ENCODE measurements at places on chromosomes 11 and 22. TPM values are rescaled to one million over a fixed set of nuclear protein-coding genes. Genes with fewer than 3 reads are reported as not detected.

- peaks cover 18% of the 10 kb centered on the region for H3K4me1 ChIP-seq
- H3K4me3 ChIP-seq = no peak overlapping the region
- no peak for DNase-seq
- no peaks in the 10 kb centered on the region for H3K36me3 ChIP-seq
Measured at GRCh38 chr11:125335106-125335505, 161.0 kb downstream of the FEZ1 start.

DNA sequence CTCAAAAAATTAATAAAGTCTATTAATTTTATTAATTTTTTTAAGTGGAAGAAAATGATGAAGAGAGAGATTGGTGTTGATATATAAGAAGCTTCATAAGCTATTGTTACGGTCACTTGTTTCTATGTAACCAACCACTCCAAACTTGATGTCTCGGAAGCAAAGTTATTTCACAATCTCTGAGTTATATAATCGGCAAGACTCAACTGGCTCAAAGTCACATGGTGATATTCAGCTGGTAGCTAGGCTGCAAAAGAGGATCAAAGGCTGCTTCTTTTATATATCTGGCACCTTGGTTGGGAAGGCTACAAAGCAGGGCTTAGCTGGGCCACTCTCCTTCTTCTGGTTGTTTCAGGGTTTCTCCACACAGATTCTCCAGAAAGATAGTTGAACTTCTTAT lies 245.1 kb upstream of the ARHGAP42 start:
- H3K27ac ChIP-seq = no peak overlapping the region
- H3K4me1 ChIP-seq = no peaks in the 10 kb centered on the region
- H3K27me3 ChIP-seq = no peaks in the 10 kb centered on the region
- no peak for DNase-seq
- H3K36me3 ChIP-seq = no peaks in the 10 kb centered on the region

DNA sequence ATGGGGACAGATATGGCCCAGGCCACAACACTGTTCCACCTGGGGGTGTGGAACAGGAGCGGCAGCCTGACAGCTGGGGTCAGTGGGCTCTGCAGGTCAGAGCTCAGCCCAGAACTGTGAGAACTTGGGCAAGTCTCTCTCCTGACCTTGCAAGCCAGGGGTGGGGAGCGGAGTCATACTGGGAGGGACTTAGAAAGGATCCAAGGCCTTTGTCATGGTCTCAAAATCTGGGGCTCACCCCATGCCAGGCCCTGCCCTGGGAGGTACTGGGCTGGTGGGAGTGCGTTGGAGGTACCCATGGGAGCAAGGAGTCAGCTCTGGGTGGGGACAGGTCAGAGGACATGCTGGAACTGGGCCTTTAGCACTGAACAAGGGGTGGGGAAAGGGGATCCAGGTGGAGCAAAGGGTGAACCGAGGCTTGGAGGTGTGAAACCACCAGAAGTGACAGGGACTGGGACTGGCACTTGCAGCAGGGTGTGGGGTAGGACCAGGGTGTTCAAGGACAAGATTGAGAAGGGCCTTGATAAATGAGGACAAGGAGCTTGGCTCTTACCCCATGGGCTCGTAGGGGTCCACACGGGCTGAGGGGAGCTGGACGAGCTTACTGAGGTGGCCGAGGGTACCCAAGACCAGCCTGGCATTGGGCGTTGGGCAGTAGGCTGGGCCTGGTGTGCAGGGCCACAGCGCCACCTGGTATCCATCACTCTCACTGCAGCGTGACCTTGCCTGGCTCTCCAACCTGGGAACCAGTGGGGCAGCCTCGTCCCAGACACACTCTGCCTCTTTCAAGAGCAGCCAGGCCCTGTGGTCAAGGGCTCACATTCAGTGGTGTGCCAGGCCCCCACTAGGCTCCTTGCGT lies 7.4 kb upstream of the PMM1 start:
- H3K27me3 ChIP-seq = no peaks in the 10 kb centered on the region
- peaks cover 9% of the 10 kb centered on the region for H3K36me3 ChIP-seq
- peak; percentile 68 for DNase-seq
- H3K4me3 ChIP-seq = no peak overlapping the region

KCNJ4 gene
- not detected for total RNA-seq

Measured in GM23248 (cell line).